ENCODE measurements at places on chromosomes 7 and 10.

GRCh38 chr10:101561068-101561915 lies 26.8 kb downstream of the POLL start:
- DNase-seq, result no peak

- no peak for DNase-seq
Observed at GRCh38 chr10:63634488-63635065, 113.4 kb downstream of the REEP3 start.

GRCh38 chr7:86788948-86789347 lies 145.2 kb downstream of the GRM3 start:
- no peak for DNase-seq

GRCh38 chr10:114313866-114314265 lies 74.8 kb downstream of the VWA2 start:
- DNase-seq, result no peak

DNA sequence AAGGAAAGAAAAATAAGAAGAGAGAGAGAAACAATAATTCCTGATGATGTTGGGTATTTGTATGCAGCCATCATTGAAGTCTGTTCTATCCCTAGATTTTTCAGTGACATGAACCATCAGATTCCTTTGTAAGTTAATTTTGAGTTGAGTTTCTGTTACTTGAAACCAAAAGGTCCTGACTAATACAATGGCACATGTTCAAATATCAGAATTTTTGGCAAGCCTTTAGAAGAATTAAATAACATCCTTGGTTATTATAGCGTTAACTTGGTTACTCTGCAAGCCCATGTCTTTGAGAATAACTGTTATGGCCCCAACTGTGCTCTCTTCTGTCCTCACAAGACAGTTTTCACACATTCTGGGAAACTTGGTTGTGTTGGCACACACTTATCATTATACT lies 66.5 kb downstream of the SYPL1 start:
- no peak for DNase-seq

DNA sequence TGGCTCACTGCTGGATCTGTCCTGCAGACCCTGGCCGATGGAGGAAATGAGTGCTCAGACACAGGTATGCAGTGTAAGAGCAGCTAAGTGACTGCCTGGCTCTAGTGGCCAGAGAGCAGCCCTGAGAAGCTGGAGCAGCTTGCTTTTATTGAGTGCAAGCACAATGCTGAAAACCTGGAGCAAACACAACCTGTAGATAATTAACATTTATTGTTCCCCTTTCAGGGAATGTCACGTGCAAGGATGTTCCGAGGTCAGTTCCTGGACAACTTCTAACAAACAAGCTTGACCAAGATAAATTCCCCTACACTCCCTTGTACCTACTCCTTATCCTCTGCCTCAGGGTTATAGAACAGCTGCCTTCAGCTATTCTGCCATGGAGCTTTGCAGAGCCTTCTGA lies 31.3 kb downstream of the DDC start:
- DNase-seq, result no peak

GRCh38 chr7:151549644-151550043 lies 29.9 kb upstream of the RHEB start:
- no peak for DNase-seq

- no peak for DNase-seq
Observed at GRCh38 chr10:80158126-80158525, 25.6 kb downstream of the PLAC9 start.

DNA sequence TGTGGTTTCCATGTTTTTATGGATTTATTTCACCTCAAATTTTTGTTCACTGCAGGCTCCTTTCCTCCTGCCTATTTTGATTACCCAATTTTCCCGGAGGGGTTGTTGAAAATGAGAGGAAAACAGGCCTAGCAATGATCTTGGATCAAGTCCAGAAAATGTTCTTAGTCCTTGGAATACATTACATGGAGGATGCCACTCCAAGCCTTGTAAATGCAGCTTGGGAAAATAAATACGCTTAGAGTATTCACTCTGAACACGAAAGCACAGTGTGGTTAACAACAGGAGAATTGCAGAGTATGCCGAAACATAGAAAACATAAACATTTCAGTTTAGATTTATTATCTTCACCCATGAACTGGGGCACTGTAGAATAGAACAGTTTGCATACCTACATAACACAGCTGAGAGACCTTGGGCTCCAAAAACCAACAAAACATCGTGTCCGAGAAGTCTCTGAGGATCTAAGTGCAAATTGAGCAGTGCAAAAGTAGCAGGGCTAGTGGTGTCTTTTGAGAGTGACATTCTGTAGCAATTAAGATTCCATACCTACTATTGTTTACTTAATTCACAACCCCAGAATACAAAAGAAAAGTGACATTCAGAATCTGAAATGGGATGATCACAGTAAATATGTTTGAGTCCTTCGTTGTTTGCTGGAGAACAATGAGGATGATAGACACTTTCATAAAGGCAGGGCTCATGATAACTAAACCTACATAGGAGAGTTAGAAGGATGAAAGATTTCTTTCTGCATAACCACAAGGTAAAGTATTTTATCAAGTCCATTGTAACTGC lies 7.6 kb upstream of the CD36 start:
- no peak for DNase-seq

GRCh38 chr10:77431980-77432797 lies 205.4 kb downstream of the KCNMA1 start:
- DNase-seq, result no peak

- DNase-seq, result no peak
Observed at GRCh38 chr7:98879198-98879978, 1.1 kb downstream of the TRRAP start.

- no peak for DNase-seq
Observed at GRCh38 chr10:124740369-124741280, 3.6 kb downstream of the FAM53B start.

GRCh38 chr10:3010816-3011460 lies 56.4 kb upstream of the PFKP start:
- DNase-seq, result no peak

- DNase-seq, result no peak
Observed at GRCh38 chr7:105664816-105665525, 83.7 kb upstream of the EFCAB10 start.

- DNase-seq, result no peak
Observed at GRCh38 chr10:5500910-5501309, 1.5 kb upstream of the CALML5 start.

DNA sequence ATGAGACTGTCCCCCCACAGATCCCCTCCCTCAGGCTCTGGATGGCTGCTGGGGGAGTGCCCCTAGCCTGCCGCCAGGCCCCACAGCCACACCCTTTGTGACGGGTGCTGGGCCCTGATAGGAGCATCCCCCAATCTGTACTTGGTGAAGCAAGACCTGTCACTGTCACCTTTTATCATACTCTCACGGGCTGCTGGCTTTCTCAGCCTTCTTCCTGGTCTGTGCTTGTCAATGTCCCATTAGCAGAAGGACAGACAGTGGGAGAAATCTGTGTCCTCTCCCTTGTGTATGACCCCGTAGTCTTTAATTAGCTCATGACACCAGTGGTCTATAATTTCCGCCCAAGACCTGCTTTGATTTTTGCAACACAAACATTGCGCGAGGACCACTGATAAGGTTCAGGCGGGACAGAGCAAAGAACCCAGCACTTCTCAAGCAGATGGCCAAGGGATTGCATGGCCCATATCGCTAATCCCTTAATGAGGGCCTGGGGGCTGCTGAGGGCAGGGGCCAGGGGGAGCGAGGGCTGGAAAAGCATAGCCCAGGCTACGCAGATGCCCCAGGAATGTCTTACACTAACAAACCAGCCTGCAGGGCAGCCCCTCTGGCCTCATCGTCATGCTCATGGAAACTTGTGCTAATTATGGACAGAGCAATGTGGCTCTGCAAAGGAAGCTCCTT lies 127.8 kb downstream of the PTPN20 start:
- DNase-seq, result no peak

- DNase-seq, result no peak
Observed at GRCh38 chr7:30185496-30185895, 50.7 kb downstream of the MTURN start.

GRCh38 chr10:73287441-73287840 lies 35.0 kb upstream of the MRPS16 start:
- DNase-seq, result no peak

GRCh38 chr10:29620112-29620690 lies 14.6 kb downstream of the SVIL start:
- DNase-seq, result no peak

- no peak for DNase-seq
Observed at GRCh38 chr7:68321776-68322496, 1276.3 kb upstream of the AUTS2 start.

DNA sequence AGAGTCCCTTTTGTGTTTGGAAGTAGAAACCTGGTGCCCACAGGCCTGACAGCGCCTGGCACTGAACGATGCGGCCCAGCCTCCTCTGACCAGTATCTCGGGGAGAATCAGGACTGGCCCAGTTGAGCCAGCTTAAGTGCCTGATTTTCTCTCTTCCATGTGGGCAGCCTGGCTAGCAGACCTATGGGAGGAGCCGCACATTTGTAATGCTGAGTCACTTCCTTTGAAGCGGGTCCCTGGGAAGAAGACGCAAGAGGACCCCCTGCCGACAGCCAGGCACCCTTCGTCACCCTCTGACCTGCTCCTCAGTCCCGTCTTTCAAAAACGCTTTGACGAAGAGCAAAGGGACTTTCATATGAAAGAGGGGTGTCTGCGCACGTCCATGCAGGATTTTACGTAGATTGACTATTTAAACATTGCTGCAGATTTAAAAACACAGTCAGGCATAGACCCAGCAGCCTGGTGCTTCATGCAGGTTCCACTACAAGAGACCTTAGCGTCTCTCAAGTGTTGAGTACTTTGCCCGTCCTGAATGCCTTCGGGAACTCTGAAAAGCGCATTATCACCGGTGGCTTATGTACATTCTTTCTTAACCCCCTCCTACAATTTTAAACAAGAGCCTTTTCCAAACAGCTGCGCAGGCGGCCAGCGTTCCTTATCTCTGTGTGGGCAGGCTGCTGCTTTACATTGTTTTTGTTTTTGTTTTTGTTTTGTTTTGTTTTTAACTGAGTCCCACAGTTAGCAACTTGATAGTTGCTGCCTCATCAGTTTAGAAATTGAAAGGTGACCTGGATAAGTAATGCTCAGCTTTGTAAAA lies 36.5 kb upstream of the AP5Z1 start:
- DNase-seq, result no peak

DNA sequence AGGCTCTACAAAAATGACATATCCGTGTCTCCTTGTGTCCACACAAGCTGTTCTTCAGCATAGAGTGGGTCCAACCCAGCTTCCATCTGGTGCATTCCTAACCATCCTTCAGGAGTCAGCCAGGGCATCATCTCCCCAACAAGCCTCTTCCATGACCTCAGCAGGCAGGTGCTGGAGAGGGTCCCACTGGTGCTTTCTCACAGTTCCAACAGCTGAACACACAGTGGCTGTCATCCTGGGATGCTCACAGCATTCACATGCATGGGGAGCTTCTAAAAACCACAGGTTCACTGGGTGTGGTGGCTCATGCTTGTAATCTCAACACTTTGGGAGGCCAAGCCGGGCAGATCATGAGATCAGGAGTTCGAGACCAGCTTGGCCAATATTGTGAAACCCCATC lies 6.4 kb upstream of the CYP3A4 start:
- DNase-seq, result no peak

GRCh38 chr10:20670579-20670978 lies 226.5 kb downstream of the NEBL start:
- DNase-seq, result no peak

GRCh38 chr10:89550509-89550908 lies 15.1 kb upstream of the SLC16A12 start:
- DNase-seq, result no peak

DNA sequence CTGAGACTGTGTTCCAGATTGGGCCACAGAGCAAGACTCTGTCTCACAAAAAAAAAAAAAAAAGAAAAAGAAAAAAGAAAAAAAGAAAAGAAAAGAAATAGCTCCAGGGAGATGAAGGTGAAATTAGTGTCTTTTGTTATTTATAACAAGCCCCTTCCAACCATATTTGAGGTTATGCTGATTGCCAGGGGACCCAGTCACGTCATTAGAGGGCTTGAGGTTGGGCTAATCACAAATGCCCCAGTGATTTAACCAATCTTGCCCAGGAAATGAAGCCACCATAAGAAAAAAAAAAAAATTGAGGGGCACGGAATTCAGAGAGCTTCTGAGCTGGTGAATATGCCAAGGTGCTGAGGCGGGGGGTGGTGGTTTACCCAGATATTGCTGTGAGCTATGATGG lies 11.3 kb upstream of the RNF216 start:
- no peak for DNase-seq

GRCh38 chr10:97629289-97629688 lies 4.0 kb downstream of the MORN4 start:
- no peak for DNase-seq

- no peak for DNase-seq
Observed at GRCh38 chr10:102627736-102628293, 16.5 kb upstream of the TRIM8 start.

DNA sequence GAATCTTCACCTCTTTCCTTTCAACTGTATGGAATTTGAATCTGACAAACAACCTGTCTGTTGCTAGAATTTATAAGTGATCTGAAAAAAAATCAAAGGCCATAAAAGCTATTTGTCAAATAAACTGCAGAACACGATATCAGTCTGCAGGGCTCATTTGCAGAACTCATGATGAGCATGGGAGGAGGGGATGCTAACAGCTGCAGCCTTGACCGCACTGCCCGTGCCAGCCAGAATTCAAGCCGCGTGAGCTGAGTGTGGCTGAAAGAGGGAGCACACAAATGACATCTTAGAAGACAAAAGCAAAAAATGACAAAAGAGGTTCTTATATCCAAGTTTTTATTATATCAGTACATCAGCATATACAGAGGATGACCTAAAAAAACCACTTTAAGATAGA lies 15.7 kb downstream of the LRRTM3 start:
- DNase-seq, result no peak

DNA sequence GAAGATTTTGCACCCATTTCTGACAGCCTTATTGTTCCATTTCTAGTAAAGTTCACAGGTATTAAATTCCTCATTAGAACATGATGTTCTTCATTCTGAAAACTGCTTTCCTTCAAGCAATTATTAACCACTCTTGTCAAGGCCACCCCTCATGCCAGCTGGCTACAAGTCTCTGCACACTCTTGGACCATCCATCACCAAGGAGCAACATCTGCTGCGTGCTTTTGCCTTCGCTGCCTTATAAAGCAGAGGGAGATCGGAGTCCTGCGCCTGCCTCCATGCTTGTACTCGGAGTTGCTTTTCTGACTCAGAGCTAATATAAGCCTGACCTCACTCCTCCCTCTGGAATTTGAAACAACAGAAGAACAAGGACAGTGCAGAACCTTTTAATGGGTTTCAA lies 529.9 kb upstream of the DPP6 start:
- DNase-seq, result no peak
